Fibroblast of the aortic adventitia (primary cell): ENCODE measurements at places on chromosomes 16 and 17.

DNA sequence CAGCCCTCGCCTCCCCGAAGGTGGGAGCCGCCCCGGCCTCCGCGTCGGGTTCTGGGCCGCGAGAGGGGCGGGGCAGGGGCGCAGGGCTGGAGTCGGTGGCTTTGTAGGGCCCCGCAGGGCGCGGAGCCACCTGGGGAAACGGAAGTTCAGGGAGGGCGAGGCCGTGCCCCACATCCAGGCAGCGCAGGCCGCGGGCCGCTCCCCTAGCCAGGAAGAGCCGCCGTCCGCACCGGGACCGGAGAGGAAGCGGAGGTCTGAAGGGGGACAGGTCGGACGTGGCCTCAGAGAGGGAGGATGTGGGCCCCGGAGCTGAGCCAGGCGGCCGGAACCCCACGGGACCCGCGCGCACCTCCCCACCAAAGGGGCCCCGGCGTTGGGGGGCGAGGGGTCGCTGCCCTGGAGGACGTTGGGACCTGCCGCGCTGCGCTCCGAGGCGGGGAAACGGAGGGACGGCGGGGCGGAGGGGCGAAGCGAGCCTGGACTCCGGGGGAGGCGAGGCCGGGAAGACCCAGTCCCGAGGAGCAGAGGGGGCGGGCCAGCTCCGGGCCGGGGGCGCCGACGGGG, 482 bp upstream of the SLC16A3 start:
- DNase-seq: no peak

DNA sequence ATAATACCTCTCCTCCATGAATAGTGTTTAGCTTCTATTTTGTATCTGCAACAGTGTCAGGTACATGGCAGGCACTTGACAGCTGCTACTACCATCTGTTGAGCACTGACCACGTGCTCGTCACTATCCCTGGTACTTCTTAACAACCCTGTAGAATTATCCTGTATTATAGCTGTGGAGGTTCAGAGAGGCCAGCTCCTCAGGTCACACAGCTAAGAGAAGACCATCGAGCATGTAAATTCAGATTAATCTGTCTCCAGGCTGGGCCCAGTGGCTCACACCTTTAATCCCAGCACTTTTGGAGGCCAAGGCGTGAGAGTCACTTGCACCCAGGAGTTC, 26.3 kb downstream of the WSB1 start:
- no peak for DNase-seq

DNA sequence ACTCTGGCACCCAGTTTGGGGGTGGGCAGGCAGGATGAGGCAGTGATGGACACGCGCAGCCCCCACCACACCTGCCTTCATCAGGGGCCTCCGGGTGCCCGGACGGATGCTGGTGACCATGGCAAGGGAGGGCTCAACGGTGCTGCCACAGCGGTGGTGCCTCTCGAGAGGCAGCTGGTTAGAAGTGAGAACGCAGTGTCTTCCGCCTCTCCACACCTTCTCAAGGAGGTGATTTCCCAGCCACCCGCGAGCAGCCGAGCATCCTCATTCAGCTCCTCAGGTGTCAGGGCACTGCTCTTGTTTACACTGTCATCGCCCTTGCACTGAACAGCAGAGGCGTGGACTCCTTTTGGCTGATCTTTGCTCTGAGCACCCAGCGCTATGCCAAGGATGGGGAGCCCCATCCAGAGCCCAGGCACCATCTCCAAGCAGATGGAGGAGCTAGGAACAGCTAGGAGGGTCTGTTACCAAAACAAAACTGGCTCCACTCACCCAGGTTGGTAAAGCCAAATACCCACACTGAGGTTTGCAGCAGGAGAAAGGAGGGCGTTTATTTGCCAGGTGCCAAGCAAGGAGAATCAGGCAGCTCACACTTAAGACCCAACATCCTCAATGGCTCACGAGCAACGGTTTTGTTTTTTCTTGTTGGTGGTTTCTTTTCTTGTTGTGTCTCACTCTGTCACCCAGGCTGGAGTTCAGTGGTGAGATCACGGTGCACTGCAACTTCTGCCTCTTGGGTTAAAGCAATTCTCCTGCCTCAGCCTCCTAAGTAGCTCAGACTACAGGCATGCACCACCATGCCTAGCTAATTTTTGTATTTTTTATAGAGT, 174.3 kb upstream of the TNRC6C start:
- no peak for DNase-seq

DNA sequence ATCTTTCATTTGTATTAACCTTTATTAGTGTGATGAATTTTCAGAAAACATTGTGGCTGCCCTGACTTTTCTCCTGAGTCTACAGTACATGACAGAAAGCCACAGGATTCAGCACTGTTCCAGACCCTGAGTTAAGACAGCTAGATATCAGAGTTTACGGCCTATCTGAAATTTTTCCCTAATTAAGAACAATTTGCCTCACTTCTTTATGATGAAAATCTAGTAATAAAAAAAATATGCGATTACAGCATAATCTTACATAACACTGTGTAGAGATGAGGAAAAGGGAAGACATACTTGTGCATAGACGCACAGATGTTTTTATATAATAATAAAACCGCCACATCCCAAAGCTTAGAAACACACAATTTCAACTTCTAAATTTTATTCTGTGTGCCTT, 7.3 kb downstream of the SPOP start:
- DNase-seq: no peak

- DNase-seq: no peak
Measured at GRCh38 chr16:51968749-51969148, 578.2 kb downstream of the TOX3 start.
